Vagina (tissue), 2 donors: ENCODE measurements at places on chromosomes 12 and 14.

DNA sequence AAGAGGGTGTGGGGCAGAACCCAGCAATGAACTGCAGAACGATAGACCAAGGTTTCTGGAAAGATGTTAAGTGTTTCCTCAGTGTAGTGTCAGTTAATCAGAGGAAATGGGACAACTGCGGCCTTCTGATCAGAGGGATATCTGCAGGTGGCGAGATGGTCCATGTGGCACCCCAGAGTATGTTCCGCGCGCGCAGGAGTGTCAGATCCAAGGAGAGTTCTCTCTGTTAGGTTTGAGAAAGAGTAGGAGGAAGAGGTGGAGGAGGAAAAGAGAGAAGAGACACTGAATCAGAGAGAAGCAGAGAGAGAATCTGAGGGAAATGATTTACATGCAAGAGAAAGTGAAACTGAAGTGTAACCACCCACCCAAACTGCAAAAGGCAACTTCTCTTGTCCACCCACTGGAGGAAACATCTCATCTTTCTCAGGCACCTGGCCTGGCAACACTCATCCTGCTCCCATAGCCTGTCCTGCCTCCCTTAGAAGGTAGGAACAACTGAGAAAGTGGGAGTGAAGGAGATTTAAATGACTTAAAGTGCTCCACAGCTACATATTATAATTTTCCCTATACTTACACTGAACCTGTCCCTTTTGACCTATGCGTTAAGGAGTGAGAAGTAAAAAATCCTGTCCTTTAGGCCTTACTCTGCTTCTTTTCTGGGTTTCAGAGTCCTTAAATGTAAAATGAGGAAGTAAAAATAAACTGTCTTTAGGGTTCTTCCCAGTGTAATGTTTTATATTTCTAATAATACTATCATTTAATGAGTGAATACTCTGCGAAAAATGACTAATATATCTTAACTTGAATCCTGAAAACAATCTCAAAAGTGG, 6.8 kb upstream of the TESPA1 start:
- no peak for DNase-seq

- DNase-seq: no peak
Measured at GRCh38 chr14:64915797-64916196, 1.5 kb downstream of the CHURC1 start.

GRCh38 chr12:124386059-124386458, 91.2 kb downstream of the RFLNA start:
- no peak for DNase-seq

DNA sequence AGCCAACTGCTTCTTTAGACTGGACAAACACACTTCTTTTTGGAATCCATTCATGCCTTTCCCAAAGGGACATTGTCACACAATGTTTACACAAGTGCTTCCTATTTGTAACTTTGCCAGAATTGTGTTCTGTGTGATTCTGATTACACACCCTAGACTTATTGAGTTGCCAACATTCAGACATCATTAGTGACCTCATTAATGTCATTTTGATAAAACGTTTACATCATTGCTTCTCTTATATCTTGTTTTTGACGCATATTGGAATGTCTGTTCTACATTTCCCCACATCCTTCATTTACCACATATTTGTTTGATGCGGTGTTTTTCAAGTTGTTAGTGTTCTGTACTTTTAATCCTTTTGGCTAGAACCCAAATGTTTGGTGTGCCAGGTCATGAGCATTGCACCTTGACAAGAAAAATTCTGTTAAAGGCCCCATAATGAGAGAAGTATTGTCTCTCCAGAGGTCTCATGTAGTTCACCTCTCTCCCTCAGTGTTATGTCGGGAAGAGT, 305.5 kb downstream of the AEBP2 start:
- DNase-seq: no peak

DNA sequence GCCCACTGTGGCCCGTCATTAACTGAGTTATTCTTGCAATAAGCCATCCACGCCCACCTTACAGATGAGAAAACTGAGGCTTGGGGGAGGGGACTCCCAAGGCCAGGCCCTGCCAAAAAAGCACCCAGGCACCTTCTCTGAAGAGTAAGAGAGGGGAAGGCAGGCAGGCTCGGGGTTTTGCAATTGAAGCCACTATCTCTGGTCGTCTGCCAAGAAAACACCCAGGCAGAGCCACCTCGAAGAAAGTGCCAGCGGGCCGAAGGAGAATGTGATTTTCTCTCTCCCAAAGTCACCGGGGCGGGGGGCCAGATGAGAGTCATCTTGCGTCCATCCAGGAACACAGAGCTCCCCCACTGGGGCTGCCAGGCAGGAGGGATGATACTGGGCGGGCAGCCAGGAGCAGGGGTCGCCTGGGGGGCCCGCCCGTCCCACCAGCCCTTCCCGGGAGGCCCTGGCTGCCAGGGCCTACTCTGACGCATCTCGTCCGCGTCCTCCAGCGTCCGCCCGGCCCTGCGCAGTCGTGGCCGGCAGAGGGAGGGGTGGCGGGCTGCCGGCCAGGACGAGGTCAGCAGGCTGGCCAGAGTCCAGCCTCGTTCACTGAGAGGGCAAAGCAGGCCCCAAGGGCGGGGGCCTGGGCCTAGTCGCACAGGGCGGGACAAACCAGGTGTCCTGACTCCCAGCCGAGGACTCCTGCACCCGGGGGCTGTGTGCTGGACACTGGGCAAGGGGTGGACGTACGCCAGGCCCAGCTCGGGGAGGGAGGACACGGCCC, 74.3 kb downstream of the RFLNA start:
- DNase-seq: no peak

- no peak for DNase-seq
Measured at GRCh38 chr14:70791971-70792370, 17.3 kb downstream of the MAP3K9 start.

- DNase-seq: no peak
Measured at GRCh38 chr14:74964787-74965485, 9.5 kb upstream of the PGF start.

DNA sequence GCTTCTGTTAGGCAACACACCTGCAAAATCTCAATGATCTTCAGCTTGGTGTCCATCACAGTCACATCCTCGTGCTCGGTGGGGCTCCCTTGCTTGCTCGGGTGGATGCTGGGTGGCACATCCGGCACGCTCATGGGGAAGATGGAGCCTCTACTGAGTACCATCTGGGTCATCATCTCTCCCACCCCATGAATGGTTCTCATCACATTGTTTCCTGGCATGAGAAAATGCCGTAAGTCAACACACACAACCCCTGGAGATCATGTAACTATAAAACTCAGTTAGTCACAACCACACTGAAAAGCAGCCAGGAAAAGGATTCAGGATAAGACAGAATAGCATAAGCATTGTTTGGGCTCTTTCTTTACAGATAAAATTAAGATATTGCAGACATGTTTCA, 201.1 kb downstream of the ITPR2 start:
- DNase-seq: no peak
